ENCODE measurements at places on chromosomes 5 and 9.

GRCh38 chr9:117744369-117744768 lies 40.2 kb downstream of the TLR4 start:
- DNase-seq = no peak

- no peak for DNase-seq
These were observed 85.8 kb upstream of the DMRT1 start for GRCh38 chr9:755454-756381.

DNA sequence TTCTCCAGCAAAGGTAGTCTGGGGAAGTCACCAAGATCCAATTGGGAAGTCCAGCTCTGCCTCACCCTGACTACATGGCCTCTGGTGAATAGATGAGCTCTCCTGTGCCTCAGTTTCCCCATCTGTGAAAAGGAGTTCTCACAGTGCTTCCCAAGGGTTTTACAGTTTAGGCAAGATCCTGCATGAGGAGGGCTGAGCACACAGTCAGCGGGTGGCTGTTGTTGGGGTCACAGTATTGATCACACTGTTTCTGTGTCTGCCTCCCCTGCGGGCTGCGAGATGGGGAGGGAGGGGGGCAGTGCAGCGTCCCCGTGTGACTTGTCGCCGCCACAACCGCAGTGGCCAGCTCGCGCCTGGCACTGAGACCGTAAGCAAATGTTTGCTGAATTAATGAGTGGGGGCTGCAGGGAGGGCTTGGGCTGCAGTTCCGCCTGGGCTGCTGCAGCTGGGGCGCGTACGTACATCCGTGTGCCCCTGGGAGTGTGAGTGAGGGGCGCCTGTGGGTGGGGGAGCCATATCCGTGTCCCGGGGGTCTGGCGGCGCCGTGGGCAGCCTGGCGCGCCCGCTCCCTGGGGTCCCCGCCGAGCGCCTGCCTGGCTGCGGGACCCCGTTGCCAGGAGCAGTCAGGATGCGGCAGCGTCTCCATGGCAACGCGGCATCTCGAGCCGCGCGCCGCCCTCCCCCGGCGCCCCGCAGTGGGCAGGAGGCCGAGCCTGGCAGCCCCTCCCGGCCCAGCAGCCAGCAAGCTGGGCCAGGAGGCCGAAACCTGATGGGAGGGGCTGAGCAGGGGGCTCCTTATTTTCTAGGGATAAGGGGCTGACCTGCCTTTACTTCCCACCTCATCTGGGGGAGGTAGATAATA lies 31.4 kb upstream of the PSD2 start:
- DNase-seq = no peak

- no peak for DNase-seq
These were observed 294.8 kb downstream of the KCTD16 start for GRCh38 chr5:144465441-144465840.

DNA sequence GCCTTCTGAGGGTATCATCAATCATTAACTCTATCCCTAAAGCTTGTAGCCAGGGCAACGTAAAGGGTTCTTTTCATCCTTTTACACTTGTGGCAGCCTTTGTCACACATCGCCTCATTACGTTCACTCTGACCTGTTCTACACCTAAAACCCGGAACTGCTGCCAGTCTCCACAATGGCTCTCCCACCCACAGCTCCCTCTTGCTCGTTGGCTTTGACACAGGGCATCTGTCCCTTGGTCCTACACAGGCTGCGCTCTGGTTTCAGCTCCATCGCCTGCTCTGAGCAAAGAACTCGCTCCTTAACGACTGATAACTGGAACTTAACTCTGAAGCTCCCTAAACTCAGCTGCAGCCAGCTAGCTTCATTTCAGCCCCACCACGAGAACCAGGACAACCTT lies 112.8 kb upstream of the CTNND2 start:
- DNase-seq = no peak

DNA sequence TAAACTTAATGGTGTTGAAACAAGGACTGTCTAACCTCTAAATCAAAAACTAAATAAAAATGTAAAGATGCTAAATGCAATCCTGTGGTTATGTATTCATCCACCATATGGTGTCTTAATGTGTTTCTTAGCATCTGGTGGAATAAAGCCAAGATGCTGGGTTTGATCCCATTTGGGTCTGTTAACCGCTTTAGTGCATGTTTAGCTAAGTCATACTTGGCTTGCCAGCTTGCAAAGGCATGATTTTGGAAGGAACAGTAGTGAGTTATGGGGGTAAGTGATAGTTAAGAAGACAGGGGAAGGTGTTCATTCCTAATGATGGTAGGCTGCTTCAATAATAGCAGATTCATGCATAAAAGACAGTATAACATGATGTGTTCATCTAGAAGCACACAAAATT lies 139.0 kb upstream of the SLC27A6 start:
- no peak for DNase-seq

- no peak for DNase-seq
These were observed 614.1 kb downstream of the EBF1 start for GRCh38 chr5:158485604-158486081.

DNA sequence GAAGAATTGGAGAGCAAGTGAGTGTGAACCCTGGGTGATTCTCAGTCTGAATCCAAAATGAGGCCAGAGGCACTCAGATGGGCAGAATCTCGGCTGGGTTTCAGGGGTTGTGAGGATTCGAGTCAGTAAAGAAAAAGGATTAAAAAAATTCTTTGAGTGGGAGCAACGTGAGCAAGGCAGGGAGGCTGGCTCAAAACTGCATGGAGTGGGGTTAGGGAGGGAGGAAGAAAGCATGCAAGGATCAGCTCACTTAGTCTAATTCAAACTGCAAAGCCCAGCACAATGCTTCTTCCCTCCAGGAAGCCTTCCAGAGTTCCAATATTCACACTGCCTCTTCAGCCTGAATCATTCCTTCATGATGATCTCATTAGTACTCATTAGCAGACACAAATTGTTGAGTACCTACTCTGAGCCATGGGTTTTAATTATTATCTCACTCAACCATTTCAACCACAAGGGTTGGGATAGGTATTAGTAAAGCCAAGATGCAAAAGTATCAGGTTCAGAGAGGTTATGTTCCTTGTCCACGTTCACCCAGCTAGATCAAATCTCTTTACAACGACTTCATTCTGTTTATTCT lies 95.8 kb downstream of the BRINP1 start:
- no peak for DNase-seq

GRCh38 chr5:111383288-111383970 lies 128.9 kb downstream of the STARD4 start:
- DNase-seq = no peak

GRCh38 chr9:101366038-101366756 lies 18.6 kb downstream of the BAAT start:
- no peak for DNase-seq

- DNase-seq = no peak
These were observed 94.8 kb downstream of the NR3C1 start for GRCh38 chr5:143308731-143309130.

- DNase-seq = no peak
These were observed 122.2 kb downstream of the AUH start for GRCh38 chr9:91239367-91240111.

- no peak for DNase-seq
These were observed 6.2 kb downstream of the OR2S2 start for GRCh38 chr9:35951736-35952135.

GRCh38 chr5:108989761-108990392 lies 242.2 kb downstream of the FER start:
- DNase-seq = no peak

DNA sequence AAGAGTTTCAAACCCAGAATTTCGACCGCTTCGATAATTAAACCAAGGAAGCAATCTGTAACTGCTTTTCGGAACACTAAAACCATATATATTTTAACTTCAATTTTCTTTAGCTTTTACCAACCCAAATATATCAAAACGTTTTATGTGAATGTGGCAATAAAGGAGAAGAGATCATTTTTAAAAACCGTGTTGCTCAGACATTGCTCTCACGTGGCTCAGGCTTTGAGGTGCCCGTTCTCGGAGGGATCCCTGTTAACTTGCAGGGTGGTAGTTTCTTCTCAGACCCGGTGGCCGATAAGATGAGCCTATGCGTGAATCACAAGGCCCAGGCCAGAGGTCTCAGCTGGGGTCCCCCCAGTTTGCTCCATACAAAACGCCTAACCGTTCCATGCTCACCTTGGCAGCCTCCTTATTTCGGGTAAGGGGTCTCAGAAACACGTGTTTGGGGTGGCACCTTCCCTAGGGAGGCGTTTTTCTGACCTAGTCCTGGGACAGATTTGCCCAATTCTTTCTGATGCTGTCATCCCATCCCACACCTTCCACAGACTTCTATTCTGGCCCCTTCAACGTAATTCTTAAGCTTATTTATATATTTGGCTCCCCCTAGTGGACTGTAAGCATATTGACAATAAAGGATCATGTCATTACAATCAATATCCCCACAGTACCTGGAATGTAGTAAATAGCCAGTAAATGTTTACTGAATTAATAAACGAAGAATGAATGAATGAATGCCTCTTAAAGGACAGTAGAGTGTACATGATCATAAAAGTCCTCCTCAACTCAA lies 48.1 kb downstream of the THBS4 start:
- peak; percentile 31 for DNase-seq

- DNase-seq = peak; percentile 50
These were observed 26.4 kb downstream of the ZDHHC11B start for GRCh38 chr5:757931-758697.

GRCh38 chr5:31469466-31469865 lies 62.4 kb downstream of the DROSHA start:
- no peak for DNase-seq

- no peak for DNase-seq
These were observed 14.2 kb upstream of the C5orf46 start for GRCh38 chr5:147920420-147921030.

DNA sequence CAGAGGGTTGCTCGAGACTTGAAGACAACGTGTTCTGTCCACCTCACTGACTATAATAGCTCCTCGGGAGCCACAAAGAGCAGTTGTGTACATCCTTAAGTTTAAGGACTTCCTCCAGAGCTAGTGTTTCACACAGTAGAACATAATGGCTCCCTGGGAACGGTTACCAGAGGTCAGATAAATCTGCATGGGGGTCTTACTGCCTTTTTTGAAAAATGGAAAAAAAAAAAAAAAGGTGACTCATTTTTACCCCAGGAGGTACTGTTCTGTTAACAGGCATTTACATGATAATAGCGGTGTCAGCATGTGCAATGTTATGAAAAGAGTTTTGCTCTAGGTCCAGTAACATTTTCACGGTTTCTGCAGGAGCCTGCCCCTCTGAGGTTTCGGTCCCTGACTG lies 498.9 kb upstream of the WWC1 start:
- no peak for DNase-seq

- DNase-seq = no peak
These were observed 90.3 kb downstream of the FBXO38 start for GRCh38 chr5:148474025-148474511.

DNA sequence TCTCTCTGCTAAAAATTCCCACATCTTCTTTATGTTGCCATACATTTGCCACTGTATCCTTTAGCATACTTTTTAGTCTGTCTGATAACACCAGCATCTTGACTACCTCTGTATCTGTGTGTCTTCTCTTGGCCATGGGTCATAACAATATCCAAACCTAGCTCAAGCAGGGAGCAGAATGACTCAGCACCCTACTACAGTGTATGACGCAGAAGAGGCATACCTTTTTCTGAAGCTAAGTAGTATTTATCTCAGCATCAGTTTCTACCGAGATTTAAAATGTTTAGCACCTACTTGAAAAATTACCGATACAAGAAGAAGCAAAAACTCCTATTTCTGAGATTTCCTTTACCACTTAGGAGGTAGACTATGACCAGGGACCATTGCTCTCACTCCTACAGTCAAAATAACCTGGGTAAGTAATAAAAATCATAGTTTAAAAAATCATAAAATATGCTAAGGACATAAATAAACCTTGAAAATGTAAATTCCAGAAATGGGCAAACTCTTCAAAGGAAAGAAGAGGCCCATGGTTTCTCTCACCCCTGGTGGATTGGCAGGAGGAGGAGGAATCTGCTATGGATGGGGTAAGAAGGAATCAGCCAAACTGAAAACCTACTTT lies 286.5 kb downstream of the MAST4 start:
- DNase-seq = peak; percentile 20

GRCh38 chr9:110049699-110050450 lies 158.1 kb downstream of the C9orf152 start:
- DNase-seq = peak; percentile 27

GRCh38 chr9:17775656-17776055 lies 196.8 kb downstream of the SH3GL2 start:
- no peak for DNase-seq

GRCh38 chr9:13689925-13690324 lies 410.4 kb upstream of the MPDZ start:
- DNase-seq = no peak

DNA sequence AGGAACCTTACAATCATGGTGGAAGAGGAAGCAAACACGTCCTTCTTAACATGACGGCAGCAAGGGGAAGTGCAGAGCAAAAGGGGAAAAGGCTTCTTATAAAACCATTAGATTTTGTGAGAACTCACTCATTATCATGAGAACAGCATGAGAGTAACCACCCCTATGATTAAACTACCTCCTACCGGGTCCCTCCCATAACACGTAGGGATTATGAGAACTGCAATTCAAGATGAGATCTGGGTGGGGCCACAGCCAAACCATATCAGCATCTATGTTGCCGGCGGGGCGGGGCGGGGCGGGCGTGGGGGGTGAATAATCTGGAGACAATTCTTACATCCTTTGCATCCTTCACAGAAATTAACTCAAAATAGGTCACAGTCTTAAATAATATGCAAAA lies 58.8 kb upstream of the GFPT2 start:
- DNase-seq = no peak

DNA sequence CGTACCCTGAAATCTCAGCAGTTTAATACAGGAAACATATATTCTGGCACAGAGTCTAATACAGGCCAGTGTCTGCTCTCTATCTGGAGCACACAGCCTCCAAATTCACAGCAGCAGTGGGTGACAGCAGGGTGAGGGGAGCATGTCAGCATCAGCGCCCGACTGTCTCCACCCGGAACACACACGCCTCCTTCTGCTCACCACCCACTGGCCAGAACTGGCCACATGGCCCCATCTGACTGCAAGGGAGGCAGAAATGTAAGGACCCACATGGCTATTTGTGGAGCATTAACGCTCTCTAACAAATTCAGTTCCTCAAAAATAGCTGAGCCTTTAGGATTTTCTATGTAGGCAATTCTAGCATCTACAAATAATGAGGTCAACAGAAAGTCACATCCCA lies 24.6 kb downstream of the UBE2QL1 start:
- no peak for DNase-seq

DNA sequence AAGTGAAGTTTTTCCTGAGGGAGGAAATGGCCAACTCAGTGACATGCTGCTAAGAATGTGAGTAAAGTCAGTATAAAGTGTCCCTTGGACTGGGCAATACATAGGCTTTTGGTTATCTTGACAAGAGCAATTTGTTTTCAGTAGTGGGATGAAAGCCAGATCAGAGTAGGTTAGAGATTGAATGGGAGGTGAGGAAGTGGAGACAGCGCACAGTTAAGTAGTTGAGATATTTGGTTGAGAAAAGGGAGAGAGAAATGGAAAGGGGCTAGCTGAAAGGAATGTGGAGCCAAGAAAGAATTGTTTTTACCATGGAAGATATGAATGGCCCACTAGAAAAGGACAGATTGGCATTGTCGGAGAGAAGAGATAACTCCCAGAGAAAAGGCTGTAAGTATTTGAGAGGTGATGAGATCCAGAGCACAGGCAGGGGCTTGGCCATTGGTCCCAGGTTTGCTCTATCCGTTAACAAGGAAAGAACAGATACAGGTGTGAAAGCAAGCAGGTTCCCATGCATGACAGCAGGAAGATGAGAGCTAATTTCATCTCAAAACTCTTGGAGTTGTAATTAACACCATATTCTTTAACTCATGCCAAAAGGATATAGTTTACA lies 392.0 kb downstream of the NR2F1-AS1 start:
- no peak for DNase-seq

All from Calu3 (cell line).